Stimulated activated CD8-positive, alpha-beta memory T cell treated with anti-CD3 and anti-CD28 coated beads, Interleukin-7, amount 100 ng/mL, for 1 hour (primary cell): ENCODE measurements at places on chromosomes 16 and 17.

GRCh38 chr16:56272583-56272894 lies 81.2 kb downstream of the GNAO1 start:
- DNase-seq, result no peak

DNA sequence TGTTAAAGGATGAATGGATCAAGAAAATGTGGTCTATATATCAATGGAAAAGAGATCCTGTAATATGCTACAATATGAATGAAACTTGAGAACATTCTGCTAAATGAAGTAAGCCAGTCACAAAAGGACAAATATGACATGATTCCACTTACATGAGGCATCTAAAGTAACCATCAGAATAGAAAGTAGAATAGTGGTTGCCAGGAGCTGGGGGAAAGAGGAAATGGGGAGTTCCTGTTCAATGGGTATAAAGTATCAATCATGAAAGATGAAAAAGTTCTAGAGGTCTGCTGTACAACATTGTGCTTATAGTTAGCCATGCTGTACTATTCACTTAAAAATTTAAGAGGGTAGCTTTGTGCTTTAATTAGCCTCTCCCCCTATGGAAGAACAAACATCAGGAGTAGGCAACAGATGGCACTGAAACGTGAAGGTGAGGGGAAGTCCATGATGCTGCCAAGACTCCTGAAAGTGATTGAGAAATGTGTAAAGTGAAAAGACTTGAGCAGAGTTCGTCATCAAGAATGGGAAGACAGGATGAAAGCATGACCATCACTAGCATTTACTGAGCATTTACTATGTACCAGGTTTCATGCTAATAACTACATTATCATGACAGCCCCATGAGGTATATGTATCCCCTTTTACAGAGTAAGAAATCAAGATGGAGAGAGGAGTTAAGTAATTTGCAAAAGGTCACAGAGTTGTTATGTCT lies 167.2 kb downstream of the CYB561 start:
- no peak for DNase-seq

DNA sequence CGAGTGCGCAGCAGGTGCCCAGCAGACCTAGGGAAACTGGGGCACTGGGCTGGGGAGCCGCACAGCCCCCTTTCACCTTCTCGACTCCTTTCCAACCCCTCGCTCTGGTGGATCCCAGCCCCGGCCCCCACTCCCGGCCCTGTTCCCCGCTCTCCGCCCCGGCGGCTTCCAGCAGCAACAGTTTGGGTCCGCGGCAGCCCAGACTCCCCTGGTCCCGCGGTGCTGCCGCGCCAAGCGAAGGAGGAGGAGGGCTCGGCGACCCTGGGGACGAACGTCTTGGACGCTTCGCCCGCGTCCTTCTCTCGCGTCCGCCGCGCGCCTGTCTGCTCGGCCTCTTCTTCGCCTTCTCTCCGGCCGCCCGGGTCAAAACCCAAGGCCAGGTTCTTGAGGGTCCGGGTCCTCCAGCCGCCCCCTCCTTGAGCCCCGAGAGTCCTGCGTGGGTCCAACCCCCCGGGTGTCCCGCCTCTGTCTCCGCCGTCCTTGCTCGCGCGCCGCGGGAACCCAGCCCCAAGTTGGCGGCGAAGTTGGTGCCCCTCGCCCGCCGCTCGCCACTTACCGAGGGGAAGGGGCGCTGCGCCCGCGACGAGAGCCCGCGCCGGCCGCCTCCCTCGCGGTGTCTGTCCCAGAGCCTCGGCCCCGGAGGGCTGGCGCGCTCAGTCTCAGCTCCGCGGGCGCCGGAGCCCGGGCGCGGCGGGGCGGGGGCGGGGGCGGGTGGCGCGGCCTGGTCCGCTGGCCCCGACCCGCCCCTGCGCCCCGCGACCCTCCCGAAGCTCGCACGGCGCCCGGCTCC lies 1.4 kb upstream of the GRIN2C start:
- DNase-seq, result no peak

- no peak for DNase-seq
Observed at GRCh38 chr17:83034525-83034924, 44.9 kb upstream of the METRNL start.

- no peak for DNase-seq
Observed at GRCh38 chr17:21245639-21246084, 7.5 kb downstream of the NATD1 start.

DNA sequence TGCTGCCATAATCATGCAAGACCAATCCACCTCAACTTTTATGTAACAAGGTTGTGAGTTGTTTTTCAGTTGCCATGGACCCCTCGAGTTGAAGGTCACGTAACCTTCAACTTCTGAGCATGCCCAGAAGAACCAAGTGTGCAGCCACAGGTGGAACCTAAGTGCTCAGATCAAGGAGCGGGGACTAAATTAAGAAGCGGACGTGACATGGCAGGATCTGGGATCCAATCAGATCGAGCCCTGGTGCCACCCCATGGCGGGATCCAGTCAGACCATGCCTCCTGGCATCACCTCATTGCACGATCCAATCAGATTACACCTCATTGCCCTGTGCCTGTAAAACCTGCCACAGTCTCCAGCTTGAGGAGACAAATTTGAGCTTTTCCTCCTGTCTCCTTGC lies 204.5 kb upstream of the CDH5 start:
- DNase-seq, result no peak

GRCh38 chr16:68380348-68380670 lies 68.0 kb downstream of the SMPD3 start:
- no peak for DNase-seq

GRCh38 chr16:85245307-85246172 lies 133.3 kb upstream of the CIBAR2 start:
- peak; percentile 21 for DNase-seq

GRCh38 chr17:27554152-27554551 lies 76.8 kb upstream of the LGALS9 start:
- DNase-seq, result no peak

DNA sequence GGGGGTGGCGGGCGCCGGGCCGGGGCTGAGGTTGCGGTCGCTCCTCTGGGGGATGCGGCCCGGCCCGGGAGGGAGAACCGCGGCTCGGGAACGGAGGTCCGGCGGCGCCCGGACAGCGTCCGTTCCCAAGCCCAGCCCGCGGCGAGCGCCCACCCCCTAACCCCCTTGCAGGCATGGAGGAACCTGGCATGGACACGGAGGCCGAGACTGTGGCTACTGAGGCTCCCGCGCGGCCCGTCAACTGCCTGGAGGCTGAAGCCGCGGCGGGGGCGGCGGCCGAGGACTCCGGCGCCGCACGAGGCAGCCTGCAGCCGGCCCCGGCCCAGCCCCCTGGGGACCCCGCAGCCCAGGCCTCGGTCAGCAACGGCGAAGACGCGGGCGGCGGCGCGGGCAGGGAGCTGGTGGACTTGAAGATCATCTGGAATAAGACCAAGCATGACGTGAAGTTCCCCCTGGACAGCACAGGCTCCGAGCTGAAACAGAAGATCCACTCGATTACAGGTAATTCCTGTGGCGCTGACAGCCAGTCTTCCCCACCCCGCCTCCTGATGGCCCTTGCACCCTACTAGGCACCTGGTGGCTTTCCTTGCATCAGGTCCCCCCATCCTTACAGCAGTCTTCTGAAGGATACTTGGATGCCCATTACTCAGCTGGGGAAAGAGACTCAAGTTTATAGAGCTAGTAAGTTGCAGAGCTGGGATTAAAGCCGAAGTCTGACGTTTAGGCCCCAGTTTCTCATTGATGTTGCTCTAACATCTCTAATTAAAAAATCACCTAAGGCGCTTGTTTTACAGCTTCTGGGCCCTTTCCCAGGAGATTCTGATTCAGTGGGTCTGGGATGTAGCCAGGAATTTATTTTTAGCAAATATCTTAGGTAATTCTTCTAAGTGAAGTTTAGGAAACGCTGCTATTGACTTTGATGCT lies 514 bp downstream of the UBFD1 start:
- no peak for DNase-seq

DNA sequence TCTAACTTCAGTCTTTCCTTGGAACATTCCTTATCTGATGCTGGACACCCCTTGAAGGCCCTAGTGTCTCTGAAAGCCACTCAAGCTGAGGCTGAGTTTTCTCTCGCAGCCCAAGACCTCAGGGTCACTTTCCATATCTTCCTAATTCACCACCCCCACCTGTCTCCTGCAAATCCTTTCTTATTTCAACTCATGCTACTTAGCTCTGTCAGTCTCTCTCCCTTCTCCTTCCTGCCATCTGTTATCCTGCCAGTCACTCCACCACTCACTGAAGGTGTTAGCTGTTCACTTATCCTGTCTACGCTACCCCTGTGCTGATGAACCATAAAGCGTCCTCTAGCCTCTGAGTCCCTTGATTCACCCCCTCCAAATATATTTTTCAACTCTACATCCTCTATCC lies 143.9 kb upstream of the SHISA6 start:
- DNase-seq, result no peak

DNA sequence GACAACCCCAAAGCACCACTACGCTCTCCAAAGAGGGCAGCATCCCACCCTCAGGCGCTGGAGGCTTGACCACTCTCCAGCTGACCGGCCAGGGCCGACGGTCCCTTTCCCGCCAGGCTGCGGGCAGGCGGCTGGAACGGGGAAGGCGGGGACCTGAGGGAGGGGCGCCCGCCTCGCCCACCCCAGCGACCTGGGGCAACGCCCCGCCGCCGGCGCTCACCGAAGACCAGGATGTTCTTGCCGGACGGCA lies 431 bp downstream of the DYNC1LI2 start:
- no peak for DNase-seq

DNA sequence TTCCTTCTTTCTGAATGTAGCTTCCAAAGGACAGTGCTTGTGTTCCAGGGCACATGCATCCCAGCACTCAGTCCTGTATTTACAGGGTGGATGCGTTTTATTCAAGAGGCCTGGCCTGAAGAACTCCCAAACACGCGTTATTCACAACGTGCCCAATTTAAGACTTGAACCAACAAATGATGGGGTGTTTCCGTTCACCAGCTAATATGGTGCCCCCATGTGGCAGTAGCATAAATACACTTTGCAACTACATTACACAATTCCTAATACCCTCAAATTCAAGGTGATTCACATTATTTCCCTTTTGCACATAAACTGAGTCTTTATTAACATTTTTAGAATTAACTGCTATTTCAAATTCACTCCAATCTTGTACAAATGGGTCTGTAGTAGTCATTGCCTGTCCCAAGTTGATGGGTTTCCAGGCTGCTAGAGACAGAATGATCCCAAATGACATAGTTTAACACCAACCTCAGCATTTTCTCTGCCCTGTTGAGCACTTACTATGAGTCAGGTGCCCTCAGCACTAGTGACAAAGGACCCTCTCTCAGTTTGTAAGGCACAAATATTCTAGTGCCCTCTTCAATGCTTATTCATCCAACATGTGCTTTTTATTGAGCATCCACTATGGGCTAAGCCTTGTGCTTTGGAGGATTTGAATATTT lies 26.9 kb downstream of the HSD17B2 start:
- no peak for DNase-seq

DNA sequence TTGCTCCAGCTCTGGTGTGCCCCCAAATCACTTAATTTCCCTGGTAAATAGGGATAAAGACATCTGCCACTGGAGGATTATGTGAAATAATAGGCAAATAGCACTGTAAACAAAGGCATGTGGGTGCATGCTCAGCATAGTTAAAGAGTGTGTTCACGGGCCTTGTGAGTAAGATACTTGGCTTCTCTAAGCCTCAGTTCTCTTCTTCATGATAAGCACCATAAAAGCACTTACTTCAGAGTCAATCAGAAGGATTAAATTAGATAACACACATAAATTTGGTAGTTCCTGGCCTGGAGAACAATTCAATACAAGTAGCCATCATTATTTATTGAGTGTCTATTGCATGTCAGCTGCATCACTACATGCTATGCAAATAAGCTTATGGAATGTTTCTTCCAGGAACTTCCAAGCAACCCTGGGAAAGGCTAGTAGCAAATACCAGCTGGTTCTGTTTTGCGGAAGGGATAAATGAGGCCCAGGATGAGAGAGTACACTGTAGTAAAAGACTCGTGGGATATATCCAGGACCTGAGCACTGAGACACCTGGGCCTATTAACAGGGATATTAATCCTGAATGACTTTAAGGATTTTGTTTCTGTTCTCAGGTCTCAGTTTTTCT lies 14.5 kb downstream of the CCL11 start:
- no peak for DNase-seq

GRCh38 chr16:85396879-85397871 lies 215.9 kb upstream of the GSE1 start:
- no peak for DNase-seq

DNA sequence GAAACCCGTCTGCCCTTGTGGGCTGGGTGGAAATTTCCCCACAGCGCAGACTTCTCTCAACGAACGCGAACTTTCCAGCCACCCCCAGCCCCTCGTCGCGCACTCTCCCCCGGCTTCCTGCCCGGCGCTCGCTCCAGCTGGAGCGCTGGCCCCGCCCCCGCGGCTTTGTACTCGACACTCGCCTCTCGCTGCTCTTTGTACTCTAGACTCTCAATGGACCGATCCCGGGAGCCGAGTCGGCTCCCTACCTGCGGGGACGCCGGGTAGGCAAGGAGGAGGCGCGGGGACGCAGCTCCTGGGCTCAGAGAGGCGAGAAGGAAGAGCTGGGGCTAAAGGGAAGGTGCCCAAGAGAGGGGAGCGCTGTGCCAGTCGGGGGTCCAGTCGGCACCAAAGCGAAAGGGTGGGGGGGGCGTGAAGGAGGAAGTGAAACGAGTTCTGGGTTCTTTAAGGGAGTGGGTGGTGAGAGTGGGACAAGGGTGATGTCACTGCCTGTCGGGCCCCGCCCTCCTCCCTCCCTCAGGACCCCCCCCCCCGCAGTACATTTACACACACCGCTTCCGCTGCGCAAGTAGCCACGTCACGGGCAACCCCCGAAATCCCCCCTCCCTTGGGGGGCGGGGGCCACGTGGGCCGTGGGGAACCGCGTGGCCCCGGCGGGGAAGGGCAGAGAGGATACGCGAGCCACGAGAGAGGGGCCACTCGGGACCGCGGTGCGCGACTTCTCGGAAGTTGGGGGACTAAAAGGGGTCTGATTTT lies 9.7 kb downstream of the KDM6B start:
- DNase-seq, result peak; percentile 83

GRCh38 chr16:9922441-9922840 lies 259.8 kb downstream of the GRIN2A start:
- DNase-seq, result no peak

- no peak for DNase-seq
Observed at GRCh38 chr17:58252141-58252540, 13.8 kb downstream of the LPO start.

- DNase-seq, result peak; percentile 44
Observed at GRCh38 chr17:40323391-40324381, 14.7 kb downstream of the RARA start.

DNA sequence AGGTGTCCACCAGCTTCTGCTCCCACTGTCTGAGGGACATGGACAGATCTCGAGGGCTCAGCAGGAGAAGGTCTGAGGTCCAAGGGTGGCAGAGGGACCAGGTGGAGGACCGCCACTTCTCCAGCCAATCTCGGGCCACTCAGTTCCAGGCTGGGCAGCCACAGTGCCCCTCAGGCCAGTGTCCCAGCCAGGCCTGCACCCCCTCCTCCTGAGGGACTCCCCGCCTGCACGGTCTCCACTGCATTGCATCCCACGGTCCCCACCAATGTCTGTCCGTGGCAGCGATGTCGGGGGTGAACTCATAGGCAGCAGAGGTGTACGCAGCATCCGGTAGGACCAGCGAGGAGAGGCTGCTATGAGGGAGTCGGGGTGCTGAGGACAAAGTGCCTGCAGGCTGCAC lies 64.2 kb upstream of the DOC2B start:
- DNase-seq, result no peak
